AG09309 (cell line): ENCODE measurements at places on chromosomes 13 and 19.

- DNase-seq: peak; percentile 44
Measured at GRCh38 chr13:24228852-24229458, 68.4 kb downstream of the SPATA13 start.

- no peak for DNase-seq
Measured at GRCh38 chr19:18282021-18282787, 782 bp upstream of the JUND start.

DNA sequence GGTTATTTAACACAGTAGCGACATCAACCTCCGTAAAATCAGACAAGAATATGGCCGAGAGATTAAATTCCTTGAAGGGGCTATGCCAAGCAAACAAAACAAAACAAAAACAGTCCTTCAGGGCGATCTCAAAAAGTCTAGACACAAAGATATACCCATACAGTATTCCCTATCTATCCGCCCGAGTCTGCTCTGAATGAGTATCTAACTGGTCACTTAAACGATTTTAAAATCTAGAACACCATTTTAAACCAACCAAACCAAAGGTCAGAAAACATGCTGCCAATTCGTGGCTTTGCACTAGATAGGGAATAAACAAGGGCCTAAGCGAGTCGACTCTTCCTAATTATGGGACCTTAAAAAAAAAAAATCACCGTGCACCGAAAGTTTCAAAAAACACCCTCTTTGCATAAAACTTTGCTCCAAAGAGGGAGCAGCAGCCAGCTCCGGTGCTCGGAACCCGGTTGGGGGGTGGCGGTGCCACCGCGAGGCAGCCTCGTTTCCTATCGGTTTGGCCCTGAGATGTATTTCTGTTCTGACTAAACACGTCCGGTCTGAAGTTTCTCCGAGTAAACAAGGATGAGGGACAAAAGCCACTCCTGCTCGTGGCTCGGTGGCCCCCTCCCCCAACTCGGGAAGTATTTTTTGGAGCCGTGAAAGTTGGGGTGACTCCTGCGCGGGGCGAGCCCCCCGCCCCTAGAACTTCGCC is 1.8 kb downstream of the HMGB1 start:
- DNase-seq: no peak

DNA sequence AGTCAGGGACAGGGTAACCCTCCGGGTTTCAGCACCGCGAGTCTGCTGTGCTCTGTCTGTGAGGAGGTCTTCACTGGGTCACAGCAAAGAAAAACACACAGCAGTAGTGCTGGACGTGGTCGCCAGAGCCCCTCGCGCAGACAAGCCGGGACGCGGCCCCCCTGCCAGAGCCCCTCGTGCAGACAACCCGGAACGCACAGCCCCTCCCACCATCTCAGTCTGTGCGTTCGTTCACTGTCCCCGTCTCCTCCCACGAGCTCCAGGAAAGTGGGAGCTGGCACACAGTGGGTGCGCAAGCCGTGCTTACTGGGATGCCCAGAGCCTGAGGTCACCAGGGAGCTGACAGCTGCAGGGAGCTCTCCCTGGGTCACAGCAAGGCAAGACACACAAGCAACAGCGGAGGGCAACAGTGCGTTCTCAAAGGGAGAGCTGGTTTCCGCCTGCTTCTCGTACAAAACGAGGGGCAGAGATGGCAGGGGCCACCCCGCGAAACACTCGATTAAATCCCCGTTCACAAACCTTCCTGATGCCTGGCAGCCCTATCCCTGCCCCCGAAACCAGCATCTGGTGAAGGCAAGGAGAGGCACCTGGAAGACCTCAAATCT is 3.2 kb upstream of the PLPP2 start:
- DNase-seq: no peak

DNA sequence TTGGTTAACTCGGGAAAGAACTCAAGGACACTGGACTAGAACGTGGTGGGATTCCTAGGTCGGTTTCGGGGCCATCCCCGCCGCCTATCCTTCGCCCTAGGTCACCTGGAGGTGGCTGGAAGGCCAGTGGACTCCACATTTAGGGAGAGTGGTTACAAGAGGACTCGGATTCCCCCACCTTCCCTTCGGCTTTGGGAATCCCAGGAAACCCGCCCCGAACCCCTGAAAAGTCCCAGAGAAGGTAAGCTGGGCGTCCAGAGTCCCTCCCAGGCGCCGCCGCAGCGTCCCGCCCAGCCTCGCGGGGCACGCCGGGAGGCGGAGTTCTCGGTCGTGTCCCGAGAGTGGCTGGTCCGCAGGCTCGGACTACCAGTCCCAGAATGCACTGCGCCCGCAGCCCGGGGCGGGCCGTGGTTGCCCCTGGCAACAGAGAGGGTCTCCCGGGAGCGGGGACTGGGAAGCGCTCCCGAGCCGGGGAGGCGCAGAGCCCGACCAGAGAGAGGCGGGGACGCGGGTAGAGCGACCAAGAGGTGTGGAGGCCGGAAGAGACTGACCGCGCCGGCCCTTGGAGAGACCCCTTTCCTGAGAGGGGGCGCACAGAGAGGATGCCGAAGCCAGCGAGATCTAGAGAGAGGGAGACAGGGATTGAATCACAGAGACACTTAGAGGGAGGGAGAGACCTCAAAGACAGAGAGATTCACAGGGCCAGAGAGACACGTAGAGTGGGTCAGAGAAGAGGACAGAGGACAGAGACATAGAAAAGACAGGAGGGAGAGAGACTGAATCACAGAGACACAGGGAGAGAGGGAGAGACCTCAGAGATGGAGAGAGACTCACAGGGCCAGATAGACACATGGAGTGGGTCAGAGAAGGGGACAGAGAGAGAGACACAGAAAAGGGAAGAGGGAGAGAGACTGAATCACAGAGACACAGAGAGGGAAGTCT is 2.6 kb upstream of the PRKCG start:
- no peak for DNase-seq

GRCh38 chr13:113033054-113033850 is 64.2 kb downstream of the MCF2L start:
- DNase-seq: no peak

- DNase-seq: no peak
Measured at GRCh38 chr19:30864391-30865215, 484.6 kb downstream of the TSHZ3 start.

- no peak for DNase-seq
Measured at GRCh38 chr13:57302604-57303003, 135.6 kb downstream of the PRR20E start.

DNA sequence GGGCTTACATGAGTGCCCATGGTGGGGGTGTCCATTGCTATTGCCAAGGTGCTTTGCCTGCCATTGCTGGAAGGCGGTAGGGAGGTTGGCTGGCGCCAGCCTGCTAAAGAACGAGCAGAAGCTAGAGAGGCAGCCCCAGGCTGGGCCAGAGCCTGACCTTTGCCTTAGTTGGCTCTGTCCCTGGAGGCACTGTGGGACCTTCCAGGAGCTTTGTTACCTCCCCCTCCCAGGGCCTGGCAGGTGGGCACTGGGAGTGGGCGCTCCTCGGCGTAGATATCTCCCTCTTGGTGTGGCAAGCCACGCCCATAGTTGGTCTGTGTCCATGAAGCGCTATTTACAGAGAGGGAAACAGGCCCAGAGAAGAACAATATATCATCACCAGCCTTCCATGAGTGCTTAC is 2.3 kb upstream of the SLC25A42 start:
- no peak for DNase-seq

GRCh38 chr19:6381030-6381750 is 5.5 kb upstream of the PSPN start:
- DNase-seq: no peak

GRCh38 chr13:74026753-74027152 is 107.5 kb downstream of the KLF12 start:
- no peak for DNase-seq

GRCh38 chr19:16527971-16528521 is 14.2 kb downstream of the CHERP start:
- no peak for DNase-seq

GRCh38 chr13:52128714-52129700 is at the start of gene NEK5:
TSS of gene NEK5 (minus strand) at chr13:52129073. CDS start at chr13:52127482, 1,591 bp downstream.
- DNase-seq: no peak

DNA sequence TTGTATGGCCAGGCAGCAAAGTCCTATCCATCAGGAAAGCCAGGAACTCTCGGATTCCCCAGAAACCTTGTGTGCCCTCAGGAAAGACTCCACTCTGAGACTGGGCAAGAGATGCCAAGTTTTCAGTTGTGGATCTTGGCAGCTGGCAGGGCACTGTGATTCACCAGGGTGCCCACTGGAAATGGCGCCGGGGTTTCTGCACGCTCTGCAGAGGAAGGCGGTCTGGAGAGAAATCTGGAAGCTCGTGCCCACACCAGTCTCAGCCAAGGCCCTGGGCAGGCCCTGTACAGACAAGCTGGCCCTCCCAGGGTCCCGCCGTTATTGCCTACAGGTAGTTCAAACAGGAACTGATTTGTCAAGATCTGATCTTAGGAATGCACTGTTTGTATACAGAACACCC is 4.9 kb downstream of the NAPA start:
- no peak for DNase-seq

DNA sequence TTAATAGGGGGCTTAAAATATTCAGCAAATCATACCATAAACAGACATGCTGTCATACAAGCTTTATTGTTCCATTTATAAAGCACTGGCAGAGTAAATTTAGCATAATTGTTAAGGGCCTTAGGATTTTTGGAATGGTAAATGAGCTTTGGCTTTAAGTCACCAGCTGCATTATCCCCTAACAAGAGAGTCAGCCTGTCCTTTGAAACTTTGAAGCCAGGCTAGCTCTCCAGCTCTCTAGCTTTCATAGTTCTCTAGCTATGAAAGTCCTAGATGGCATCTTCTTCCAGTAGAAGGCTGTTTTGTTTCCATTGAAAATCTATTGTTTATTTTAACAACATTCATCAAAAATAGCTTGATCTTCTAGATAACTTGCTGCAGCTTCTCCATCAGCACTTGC is 420.8 kb upstream of the GPC6 start:
- no peak for DNase-seq

DNA sequence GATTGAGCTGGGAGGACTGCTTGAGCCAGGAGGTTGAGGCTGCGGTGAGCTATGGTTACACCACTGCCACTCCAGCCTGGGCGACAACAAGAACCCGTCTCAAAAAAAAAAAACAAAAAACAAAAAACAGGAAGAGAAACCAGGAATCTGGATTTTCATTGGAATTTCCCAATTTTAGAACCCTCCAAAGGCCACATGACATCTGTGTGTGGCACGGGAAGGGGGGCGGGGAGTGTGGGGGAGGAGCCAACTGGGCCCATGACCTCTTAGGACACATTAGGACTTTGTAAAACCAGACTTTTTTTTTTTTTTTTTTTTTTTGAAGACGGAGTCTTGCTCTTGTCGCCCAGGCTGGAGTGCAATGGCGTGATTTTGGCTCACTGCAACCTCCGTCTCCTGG is 21.2 kb upstream of the MYDGF start:
- DNase-seq: no peak

DNA sequence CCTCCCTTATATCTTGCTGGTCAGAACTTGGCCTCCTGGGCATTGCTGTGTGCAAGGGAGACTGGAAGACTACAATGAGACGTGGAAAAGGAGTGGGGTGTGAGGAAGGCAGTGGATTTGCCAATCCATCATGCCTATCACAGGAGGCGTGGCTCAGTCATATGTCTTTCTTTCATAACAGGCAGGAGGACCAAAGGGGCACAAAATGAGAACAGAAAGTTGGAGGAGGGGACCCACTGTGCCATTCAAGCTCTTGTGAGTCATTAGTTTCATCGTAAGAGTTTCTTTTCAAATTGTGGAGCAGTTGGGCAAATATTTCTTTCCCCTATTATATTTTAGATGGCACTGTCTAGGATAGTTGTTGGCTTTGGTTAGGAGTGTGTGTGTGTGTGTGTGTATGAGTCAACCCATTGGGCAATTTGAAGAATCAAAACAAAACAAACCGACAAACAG is 471.5 kb downstream of the TSHZ3 start:
- no peak for DNase-seq

- peak; percentile 96 for DNase-seq
Measured at GRCh38 chr13:44726214-44726613, 150.1 kb upstream of the TSC22D1 start.

DNA sequence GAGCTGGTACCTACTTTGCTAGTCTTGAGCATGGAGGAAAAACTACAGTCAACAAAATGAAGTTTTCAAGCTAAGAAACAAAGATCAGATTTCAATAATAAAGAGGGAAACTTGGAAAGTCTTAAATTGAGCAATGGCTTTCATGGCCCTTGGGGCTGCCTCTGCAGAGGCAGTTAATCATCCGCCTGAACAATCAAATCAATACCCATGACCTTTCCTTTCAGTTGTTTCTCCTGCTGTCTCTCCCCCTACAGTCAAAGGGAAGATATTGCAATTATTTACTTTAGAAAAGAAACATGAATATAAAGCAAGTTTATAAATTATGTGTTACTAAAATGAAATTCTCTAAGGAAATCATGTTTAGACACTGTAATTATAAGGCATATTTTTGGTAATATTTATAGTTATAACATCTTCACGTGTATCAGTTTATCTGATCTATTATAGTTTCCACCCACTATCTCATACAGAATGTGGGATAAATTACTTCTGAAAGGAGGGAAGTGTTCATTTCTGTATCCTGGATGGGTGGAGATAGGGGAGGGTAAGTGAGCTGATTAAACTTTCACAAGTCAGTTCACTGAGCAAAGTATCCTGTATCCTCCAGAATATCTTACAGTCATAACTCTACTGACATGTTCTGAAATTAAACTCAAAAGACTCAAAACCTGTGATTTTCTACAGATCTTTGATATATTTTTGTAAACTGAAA is 72.4 kb upstream of the TSC22D1 start:
- DNase-seq: no peak

GRCh38 chr13:63631006-63631405 is 2215.4 kb upstream of the PCDH20 start:
- DNase-seq: no peak

DNA sequence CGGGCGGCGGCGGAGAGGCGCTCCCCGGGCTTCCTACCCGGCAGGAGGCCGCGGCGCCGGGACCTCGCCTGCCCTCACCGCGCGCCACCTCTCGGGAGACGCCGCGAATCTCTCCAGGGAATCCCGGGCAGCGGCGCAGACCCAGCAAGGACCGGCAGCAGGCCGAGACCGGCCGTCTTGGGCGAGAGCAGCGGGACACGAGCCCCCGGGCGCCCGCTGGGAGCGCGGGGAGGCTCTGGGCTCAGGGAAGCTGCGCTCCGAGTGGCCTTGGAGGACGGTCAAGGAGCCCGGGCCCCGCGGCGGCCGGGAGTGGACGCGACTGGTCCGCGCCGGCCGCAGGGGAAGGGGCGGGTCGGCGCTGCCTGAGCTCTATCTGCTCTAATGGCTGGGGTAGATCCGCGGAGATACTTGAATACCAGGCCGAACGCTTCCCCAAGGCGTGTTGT is 14.7 kb downstream of the CDX2 start:
- no peak for DNase-seq

GRCh38 chr19:35447606-35448469 is at the start of gene FFAR2:
TSS of gene FFAR2 (plus strand) at chr19:35448257. CDS start at chr19:35449715, 1,458 bp downstream.
- DNase-seq: no peak

GRCh38 chr19:43526884-43527859 is at the start of gene ETHE1:
TSS of gene ETHE1 (minus strand) at chr19:43527201. CDS start at chr19:43527177, 24 bp downstream.
- DNase-seq: no peak

GRCh38 chr19:18718015-18718526 is 34.6 kb downstream of the CRTC1 start:
- DNase-seq: no peak
